ENCODE measurements at places on chromosomes 12 and 14. TPM values are rescaled to one million over a fixed set of nuclear protein-coding genes. Genes with fewer than 3 reads are reported as not detected.

BEGAIN gene
- 0.68 TPM for total RNA-seq

PGF gene
- 15.6 TPM for total RNA-seq

NOXRED1 gene
- not detected for total RNA-seq

PTPRB gene
- 15.8 TPM for total RNA-seq

MEG3 gene
- 28.0 TPM for total RNA-seq

DNAH10 gene
- under 0.01 TPM for total RNA-seq

GRCh38 chr14:86357876-86358275, 827.9 kb downstream of the FLRT2 start:
- DNase-seq = no peak

- DNase-seq = no peak
These were observed 828 bp downstream of the MMAB start for GRCh38 chr12:109572506-109572845.

DNA sequence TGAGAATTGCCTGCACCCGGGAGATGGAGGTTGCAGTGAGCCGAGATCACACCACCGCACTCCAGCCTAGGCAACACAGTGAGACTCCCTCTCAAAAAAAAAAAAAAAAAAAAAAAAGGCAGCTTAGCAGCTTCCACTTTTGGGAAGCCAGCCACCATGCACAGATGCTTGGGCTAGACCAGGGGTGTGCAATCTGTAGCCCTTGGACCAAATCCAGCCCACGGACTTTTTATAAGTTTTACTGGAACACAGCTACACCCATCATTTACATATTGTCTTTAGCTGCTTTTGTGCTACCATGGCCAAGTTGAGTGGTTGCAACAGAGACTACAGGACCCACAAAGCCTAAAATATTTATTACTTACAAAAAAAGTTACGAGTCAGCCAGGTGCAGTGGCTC, 6.7 kb downstream of the CIT start:
- DNase-seq = no peak

All from sigmoid colon (tissue), 7 donors.